ENCODE measurements at places on chromosomes 6 and 20.

DNA sequence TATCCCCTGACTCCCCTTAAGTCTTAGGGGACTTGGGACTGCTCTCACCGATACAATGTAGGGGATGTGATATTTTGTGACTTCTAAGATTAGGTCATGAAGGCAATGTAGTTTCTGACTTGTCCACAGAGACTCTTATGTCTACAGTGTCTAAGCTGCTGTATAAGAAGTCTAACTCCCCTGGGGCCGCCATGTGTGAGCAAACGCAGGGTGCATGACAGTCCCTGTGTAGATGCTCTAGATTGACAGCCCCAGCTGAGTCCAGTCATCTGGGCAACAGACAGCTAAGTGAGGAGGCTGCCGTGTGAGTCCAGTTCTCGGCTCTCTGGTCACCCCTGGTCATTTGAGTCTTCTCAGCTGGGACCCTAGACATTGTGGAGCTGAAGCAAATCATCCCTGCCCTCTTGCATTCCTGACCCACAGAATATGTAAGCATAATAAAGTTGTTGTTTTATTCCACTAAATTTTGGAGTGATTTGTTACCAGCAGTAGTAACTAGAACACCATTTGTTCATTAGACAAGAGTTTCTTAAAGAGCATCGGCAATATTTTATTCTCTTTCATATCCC, 743.3 kb upstream of the CHD6 start:
- no peak for DNase-seq

- DNase-seq = no peak
Observed at GRCh38 chr6:139376604-139377218, 2.3 kb upstream of the CITED2 start.

DNA sequence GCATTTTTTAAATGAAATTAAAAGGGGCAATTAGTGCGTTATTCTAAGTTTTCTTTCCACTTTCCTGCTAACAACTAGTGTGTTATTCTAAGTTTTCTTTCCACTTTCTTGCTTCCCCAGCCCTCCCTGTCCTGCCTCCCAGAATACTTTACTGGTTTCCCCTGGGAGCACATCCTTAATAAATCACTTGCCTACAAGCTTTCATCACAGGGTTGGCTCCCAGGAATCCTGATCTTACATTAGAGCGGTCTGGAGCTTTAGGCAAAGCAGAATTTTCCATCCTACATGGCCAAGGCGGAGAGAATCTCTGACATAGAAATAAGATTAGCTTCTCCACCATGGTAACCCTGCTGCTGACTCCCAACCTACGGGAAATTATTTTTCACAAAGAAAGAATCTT, 150.4 kb downstream of the BFSP1 start:
- DNase-seq = no peak

GRCh38 chr6:1820165-1820564, 210.4 kb downstream of the FOXC1 start:
- no peak for DNase-seq

DNA sequence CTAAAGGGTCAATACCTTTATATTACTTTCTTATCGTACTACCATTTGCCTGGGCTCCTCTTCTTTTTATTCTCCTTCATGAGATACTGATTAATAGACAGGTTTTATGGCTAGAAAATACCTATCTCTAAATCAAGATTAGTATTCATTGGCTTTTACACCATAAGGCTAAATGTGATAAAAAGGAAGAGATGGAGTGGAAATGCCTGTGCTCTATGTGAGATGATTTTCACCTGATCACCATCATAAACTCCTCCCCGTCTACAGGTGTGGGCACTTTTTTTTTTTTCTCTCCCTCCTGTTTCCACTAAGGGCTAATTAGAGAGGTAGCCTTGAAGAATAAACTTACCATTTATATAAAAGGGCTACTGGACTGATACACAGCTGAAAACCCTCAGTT, at the start of gene GLYATL3:
TSS of gene GLYATL3 (plus strand) at position 301 of the 400 bp plus-strand sequence. CDS start 12,068 bp downstream, outside the sequence.
- DNase-seq = no peak

GRCh38 chr6:165671222-165671768, 8.3 kb upstream of the PDE10A start:
- no peak for DNase-seq

DNA sequence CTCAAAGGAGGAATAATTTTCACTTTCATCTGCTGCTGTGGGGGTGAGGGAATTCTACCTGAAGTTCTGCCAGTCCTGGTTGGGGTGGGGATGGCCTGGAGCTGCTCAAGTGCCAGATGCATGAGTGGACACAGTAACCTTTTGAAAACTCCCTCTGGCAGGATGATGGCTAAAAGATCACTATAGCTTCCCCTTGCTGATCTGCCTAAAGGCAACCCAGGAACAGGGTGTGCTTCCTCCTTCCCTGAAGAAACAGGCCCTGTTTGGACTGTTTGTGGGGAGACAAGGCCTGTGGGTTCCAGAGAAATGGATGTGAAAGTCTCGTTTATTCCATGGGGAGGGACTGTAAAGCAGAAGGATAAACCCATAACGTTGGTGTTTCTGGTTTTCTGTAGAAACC, 176.9 kb downstream of the DTNBP1 start:
- DNase-seq = no peak

DNA sequence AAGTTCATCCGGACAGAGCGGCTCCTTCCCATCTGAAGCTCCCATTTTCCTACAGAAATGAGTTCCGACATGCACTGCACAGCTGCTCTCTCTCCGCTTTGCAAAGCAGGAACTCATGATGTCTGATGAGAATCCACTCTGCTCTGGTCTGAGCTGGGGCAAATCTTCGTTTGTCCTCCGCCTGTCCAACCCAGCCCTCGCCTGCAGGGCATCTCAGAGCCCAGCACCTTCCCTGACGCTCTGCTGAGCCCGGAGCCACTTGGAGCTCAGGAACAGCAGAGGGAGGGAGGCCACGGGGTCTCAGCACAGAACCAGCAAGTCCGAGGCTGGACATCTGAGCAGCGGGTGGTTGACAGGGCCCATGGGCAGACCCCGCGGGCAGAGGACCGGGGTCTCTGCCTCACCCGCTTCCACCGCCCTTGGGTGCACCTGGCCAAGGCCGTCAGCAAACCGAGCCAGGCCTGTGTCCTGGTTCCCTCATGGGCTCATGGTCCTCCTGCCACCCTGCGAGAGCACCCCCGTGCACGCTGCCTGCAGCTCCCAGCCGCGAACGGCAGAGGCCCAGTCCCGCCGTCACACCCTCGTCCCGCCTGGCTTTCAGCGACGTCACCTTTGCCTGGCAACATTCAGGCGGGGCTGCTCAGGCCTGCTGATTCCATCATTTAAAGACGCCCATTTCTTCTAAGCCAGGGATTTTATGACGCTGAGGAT, 78.5 kb upstream of the BHLHE23 start:
- DNase-seq = no peak

GRCh38 chr6:15916581-15916980, 212.3 kb upstream of the MYLIP start:
- DNase-seq = no peak
